ENCODE measurements at places on chromosomes 12 and 14.

DNA sequence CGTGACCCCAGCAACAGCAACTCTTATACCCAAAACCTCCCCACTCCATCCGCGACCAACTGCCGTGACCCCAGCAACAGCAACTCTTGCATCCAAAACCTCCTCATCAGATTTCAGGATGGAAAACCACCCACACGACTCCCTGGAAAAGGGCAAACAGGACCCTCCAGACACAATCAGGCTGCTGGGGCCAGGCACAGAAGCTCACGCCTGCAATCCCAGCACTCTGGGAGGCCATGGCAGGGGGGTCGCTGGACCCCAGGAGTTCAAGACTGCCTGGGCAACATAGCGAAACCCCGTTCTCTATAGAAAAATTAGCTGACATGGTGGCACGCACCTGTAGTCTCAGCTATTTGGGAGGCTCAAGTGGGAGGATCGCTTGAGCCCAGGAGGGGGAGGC is 19.7 kb downstream of the PGAM5 start:
- DNase-seq: no peak

DNA sequence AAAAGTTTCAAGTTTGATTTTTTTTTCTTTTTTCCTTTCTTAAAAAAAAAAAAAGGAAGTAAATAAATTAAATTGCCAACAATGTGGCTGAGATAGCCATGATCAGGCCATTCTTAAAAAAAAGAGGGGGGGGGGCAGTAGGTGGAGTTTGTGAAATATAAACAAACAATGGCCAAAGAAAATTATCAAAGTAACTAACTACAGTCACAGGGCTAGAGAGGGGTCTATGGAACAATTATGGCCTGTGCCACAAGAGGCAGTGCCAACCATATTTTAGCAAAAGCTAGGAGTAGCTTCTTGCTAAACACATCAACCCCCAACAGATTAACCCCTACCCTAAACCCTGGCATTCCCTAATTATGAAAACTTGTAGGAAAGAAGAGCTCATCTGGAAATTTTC is 16.2 kb upstream of the SMARCC2 start:
- DNase-seq: no peak

- no peak for DNase-seq
These were observed 2.8 kb downstream of the TMX1 start for GRCh38 chr14:51242545-51243490.

GRCh38 chr14:24377657-24378056 is 9.7 kb downstream of the NFATC4 start:
- DNase-seq: no peak

DNA sequence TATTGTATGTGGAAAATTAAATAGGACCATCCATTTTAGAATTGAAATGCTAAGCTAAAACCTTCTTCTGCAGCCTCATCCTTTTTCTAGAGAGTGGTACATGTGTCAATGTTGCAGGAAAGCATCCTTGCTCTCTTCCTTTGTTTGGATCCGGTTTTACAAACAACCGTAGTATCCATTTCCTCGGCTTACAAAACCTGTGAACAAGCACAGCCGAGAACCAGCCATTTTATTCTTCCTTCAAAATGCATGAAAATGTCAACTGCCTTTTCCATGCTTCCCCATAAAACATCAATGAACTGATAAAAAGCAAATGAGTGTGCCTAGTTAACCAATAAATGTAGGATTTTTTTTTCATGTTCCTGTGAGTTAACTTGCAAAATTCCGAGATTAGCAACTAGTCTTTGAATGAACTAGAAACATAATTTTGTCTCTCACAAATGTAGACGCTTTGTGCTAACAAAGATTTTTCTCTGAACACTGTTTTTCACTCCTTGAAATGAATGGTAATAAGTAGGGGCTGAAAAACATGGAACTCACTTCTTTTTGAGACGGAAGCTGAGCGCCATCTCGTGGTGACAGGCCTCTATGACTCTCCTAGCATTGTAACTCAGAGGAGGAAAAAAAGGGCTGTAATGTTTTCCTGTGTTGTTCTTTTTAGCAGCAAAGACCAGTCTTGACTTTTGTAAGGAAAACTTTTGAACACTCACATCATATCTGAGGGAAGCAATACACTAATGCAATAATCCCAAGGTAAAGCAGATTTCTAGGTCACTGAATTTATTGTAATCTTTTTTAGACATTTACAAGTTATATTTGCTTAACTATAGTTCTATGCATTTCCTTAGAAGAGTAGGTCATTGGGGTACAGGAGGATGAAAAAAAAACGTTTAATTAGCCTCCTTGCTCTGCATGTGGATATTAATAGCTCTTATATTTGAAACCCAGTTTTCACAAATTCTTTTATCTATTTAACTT is 157.4 kb upstream of the FOXG1 start:
- DNase-seq: no peak

DNA sequence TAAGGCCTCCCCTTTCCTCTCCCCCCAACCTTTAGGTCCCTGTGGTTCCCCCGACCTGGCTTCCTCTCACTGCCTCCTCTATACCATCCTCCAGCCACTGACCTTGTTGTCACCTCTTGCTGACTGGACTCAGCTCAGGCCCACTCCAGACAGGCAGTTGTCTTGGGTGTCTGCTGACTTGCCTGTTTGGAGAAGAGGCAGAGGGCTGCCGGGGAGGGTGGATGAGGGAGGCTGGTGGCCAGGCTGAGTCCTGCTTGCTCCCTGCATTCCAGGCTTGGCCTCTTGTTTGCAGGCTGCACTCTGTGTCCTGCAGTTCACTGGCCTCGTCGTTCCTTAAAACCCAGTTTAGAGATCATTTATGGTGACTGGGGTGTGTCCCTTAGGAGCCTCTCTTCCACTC is 31.0 kb upstream of the RD3L start:
- no peak for DNase-seq

GRCh38 chr12:116598311-116599284 is 39.4 kb downstream of the MAP1LC3B2 start:
- DNase-seq: no peak

- DNase-seq: no peak
These were observed 15.5 kb upstream of the KRR1 start for GRCh38 chr12:75526655-75527511.

- no peak for DNase-seq
These were observed 199.2 kb upstream of the EEA1 start for GRCh38 chr12:93128332-93128707.

DNA sequence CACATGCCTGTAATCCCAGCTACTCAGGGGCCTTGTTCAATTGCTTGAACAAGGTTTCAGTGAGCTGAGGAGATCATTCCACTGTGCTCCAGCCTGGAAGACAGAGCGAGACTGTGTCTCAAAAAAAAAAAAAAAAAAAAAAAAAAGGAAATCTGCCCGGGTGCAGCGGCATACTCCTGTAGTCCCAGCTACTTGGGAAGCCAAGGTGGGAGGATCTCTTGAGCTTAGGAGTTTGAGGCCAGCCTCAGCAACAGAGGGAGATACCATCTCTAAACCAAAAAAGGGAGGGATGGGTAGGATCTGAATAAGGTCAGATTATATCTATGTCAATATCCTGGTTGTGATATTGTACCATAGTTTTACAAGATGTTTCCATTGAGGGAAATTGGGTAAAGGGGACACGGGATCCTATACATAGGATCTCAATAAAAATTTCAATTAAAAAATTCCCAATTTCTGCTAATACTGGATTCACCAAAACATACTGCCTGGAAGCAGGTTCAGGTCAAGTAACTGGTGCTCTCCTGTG is 76.4 kb downstream of the BORCS5 start:
- no peak for DNase-seq

DNA sequence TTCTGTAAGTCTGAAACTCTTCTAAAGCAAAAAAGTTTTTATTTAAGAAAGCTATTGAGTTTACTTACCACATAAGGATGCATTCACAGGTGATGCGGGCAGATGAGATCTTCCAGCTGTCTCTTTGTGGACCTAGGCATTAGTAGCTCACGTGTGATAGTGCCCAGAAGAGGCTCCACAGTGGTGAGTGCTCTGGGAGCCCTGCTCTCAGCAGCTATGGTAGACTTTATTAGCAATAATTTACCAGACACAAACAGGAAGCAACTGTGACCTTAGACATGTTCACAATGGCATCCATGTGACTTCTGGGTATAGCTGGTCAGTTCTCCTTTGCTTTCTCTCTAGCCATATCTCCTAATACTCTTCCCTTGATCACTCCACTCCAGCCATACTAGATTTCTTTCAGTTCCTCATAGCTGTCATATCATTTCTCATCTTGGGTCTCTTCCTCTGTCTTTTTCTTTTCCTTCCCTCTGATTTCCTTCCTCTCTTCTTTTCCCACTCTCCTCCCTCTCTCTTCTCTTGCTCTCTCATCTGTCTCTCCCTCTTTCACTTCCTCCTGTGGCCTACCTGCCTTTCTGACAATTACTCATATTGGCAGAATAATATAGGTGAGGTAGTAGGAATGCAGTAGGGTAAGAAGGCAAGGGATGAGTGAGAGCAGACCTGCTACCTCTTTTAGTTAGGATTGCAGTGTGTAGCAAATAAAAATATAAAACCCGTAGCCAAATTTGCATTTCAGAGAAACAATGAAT is 75.2 kb upstream of the SCAF11 start:
- DNase-seq: no peak

DNA sequence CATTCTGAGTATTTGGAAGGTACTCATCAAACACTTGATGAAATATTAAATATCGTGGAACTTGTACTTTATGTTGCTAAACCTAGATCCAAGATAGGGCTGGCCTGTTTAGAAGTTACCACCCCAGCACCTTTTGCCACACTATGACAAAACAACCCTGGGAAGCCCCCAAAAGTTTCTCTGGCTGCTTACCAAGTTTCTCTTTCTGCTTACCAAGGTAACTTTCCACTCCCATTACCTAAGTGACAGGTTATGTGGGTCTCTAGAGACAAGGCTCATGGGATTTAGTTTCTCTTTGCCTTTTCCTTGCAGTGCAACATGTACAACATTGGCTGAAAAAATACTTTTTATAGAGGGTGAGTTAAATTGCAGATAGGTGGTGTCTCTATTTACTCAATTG is 28.9 kb upstream of the PPM1A start:
- DNase-seq: no peak

GRCh38 chr12:66144791-66145754 is 14.5 kb upstream of the LLPH start:
- DNase-seq: no peak

- no peak for DNase-seq
These were observed 23.7 kb upstream of the TMCC3 start for GRCh38 chr12:94674051-94674451.

DNA sequence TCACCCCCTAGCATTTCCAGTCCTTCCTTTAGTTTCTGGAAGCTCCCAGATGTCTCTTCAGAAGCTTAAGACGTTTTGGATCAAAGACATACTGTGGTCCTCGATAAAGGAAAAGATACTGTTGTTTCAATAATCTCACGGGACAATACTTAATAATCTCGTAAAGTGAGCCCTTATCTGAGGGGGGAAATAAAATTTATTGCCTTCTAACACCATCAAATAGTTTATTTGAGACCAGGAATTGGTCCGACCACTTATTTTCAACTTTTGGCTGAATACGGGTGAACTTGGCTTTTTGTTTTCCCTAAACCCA is 640 bp upstream of the G2E3 start:
- DNase-seq: no peak

GRCh38 chr14:94544726-94545125 is 16.5 kb upstream of the SERPINA4 start:
- no peak for DNase-seq

GRCh38 chr12:49744363-49744885 is 3.1 kb downstream of the TMBIM6 start:
- no peak for DNase-seq

DNA sequence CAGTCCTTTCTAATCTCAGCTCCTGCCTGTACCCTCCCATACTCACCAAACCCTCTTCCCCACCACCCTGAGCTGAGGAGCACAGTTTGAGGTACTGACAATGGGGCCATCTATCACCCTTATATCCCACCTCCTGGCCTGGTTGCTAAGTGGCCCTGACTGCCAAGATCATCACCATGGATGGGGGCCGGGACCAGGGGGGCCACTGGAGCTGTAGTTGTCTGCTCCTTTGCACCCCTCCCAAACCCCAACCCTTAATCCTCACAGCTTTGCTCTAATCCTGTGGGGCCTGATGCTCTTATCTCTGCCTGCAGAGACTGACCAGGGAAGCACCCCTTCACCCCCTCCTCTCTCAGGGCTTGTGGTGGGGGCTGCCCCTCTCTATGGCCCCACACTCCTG is 395 bp upstream of the GNB3 start:
- DNase-seq: no peak

- no peak for DNase-seq
These were observed 30.6 kb upstream of the LMO3 start for GRCh38 chr12:16636435-16637055.

- DNase-seq: peak; percentile 47
These were observed 2.7 kb upstream of the TSPAN31 start for GRCh38 chr12:57741844-57742738.

GRCh38 chr14:55416866-55417265 is 5.2 kb upstream of the ATG14 start:
- no peak for DNase-seq

DNA sequence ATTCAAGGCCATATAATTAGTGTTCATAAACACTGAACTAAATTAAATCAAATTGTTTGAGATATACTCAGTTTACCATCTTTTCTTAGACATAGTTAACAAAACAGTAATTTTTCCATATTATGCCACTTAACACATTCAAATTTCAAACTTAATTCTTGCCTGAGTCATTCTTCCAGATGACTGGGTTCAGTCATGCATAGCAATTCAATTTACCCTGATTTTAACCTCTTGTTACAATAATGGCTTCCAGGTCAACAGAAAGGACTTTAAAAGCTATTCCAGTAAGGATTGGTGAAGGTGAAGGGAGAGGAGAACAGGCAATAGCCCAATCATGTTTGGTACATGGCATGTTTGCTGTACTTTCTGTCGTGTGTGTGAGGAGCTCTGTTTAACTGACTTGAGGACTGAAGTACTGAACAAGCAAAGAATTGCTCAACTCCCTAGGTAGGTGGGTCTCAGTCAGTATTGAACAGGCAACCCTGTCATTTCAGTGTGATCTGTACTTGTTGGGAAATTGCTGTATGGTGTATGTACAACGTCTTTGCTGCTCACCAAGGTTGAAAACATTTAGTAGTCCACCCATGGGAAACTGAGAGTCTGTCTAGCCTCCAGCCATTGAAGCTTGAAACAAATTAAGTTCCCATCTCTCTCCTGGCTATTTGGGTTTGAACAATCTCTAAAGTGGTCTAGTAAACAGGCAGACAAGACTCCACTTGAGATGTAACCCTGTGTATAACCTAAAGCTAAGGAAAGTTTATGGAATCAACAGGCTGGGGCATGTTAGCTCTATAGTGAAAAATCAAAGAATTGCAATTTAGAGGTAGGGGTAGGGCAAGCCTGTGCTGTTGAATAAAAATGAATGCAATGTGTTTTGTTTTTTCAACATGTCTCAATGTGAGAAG is 327.2 kb downstream of the BTG1 start:
- no peak for DNase-seq
